NCI-H510A treated with DMSO at 0.1 percent for 48 hours (cell line): ENCODE measurements at places on chromosomes 7 and 10.

DNA sequence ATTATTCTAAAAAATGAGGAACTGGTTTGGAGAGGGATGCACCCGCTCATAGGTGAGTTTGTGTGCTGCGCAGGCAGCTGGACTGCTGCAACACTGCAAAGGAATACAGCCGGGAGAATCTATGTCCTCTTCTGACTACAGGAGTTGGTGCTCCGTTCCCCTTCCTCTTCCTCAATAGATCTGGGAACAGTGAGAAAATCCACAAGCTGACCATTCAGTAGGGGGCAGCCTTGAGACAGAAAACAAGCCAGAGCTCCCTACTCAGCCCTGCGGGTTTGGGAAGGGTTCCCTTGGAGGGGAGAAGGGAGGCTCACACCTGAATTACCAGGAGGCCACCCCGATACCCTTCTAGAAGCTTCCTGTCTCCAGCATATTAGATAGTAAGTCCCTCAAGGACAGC lies 87.3 kb upstream of the FOXI2 start:
- no peak for DNase-seq

DNA sequence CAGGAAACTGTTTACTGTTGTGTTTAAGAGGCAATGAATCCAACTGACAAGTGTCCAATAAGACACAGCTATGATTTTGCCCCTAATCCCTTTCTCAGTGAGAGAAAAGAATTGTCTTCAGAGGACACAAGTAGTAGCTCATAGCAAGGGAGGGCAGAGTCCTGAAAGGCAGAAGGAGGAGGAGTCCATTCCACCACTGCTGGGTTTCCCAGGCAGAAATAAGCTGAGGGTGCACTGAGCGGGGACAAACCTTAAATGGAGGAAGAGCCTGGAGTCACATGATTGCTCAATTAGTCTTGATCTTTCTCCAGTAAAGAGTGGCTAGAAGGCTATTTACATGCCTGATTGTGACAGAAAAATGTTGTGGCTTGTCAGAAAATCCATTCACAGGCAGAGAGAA lies 573.8 kb downstream of the POM121L12 start:
- DNase-seq, result no peak

GRCh38 chr7:100156331-100157068 lies 2.0 kb downstream of the TRAPPC14 start:
- no peak for DNase-seq

DNA sequence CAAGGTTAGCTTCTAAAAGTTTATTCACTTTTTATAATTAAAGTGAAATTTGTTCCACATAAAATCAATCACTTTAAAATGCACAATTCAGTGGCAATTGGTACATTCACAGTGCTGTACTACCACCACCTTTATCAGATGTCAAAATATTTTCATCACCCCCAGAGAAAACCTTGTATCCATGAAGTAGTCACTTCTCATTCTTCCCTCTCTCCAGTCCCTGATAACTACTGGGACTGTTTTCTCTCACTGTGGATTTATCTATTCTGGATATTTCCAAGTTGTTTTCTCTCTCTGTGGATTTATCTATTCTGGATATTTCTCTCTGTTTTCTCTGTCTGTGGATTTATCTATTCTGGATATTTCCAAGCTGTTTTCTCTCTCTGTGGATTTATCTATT lies 435.4 kb upstream of the CNTNAP2 start:
- DNase-seq, result no peak

- peak; percentile 38 for DNase-seq
Measured at GRCh38 chr10:45000752-45001380, at the start of gene ZNF22. Gene ZNF22, plus strand, starts transcription at chr10:45000923. Its CDS starts 2,446 bp downstream, at chr10:45003369.

DNA sequence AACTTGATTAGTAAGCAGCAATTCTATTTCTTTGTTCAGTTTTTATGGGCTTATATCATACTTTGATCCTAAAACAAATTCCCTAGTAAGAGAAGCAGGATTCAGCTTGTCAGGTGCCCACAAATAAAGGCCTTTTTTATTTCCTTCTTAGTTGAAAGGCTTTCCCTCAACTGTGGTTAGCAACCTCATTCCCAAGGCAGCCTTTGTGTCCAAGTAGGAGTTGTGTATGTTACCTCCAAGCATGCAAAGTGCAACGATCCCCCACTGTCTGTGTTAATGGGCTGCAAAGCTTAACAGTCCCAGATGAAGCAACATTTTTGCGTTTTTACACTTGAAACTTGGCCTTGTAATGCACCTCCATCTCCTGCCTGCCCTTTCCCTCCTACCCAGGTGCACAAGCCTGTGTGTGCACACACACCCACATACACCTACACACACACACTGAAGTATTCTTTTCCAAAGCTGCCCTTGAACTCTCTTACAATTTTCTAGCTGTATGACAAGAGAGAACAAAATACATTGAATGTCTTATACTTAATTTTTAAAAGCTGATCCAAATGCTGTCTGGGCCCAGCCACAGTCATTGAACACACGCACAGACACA lies 278.2 kb downstream of the SNX13 start:
- no peak for DNase-seq

GRCh38 chr7:23680414-23681405 lies 711 bp downstream of the FAM221A start:
- DNase-seq, result peak; percentile 54

- DNase-seq, result no peak
Measured at GRCh38 chr7:148894591-148894990, 10.5 kb upstream of the EZH2 start.

DNA sequence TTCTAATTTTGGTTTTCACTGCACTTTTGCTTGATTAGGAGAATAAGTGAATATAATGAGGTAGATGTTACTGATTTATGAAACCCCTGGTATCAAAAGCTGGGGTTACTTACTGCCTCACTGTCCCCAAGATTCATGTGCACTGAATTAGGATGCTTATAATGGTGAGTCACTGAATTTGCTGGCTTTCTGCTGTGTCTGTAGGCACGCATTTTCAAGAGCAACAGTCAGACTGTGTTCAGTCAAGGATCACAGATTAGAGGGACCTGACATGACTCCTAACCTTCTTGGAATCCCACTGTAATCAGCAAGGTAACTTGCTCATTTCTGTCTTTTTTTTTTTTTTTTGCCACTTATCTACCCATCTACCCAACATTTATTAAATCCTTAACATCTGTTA lies 59.7 kb downstream of the GPR85 start:
- DNase-seq, result no peak

GRCh38 chr10:126270111-126270510 lies 118.2 kb downstream of the ADAM12 start:
- no peak for DNase-seq

DNA sequence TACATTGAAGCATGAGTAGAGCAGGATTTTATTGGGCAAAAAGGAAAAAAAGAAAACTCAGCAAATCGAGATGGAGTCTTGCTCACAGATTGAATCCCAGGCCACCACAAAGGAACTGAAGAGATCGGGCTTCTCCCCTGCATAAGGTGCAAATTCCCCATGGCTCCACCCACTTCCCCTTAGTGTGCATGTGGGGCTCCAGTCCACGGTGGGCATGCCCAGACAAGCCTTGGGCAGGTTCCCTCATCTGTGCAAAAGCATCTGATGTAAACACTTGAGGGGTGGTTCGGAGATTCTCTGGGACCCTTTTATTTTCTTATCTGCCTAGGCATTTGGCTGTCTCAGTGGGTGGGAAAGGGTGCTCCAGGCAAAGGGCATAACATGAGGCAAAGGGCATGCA lies 150.7 kb downstream of the CFTR start:
- no peak for DNase-seq

GRCh38 chr10:84493951-84494848 lies 165.8 kb downstream of the CCSER2 start:
- no peak for DNase-seq

DNA sequence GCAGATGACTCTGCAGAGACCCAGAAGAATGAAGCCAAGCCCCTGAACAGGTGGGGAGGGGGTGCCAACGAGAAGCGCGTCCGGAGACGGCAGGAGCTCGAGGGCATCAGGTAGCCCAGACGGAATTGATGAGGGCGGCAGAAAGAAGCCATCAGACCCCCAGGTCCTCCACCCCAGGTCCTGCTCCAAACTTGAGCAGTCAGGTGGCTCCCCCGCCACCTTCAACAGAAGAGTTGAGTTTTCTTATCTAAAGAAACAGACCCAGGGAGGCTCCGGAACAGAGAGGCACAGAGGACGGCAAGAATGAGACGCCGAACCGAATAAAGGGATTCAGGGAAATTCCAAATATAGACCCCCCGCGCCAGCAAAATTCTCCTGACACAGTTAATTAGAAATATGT lies 22.2 kb downstream of the RGS10 start:
- DNase-seq, result no peak

DNA sequence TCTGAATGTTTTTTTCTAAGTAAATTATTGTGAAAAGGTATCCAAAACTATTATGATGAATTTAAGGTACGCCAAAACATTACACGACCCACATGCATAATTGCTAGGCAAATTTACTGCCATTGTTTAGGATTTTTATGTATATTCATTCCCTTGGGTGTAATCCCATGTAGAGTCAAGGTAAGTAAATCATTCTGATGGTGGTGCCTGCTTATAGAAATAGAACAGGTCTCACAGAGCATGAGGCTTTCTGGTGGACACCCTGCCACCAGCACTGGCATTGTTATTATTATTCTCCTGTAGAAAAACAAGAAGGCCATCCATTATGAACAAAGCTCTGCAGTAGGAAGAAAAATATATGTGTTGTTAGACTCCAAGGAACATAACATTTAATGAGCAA lies 111.7 kb upstream of the ZNF804B start:
- no peak for DNase-seq

GRCh38 chr7:2269991-2270460 lies 28.0 kb downstream of the NUDT1 start:
- no peak for DNase-seq

DNA sequence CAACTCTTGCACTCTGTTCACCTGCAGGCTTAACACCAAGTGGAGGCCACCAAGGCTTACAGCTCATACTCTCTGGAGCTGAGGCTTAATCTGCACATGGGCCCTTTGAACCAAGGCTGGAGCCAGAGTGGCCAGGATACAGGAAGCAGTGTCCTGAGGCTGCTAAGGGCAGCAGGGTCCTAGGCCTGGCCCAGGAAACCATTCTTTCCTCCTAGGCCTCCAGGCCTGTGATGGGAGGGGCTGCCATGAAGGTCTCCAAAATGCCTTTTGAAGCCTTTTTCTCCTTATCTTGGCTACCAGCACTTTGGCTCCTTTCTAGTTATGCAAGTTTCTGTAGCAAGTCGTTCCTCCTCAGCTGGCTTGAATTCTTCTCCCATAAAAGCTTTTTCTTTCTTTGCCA lies 68.0 kb upstream of the GNAI1 start:
- DNase-seq, result no peak

GRCh38 chr10:120086066-120086465 lies 193.5 kb downstream of the SEC23IP start:
- DNase-seq, result no peak

DNA sequence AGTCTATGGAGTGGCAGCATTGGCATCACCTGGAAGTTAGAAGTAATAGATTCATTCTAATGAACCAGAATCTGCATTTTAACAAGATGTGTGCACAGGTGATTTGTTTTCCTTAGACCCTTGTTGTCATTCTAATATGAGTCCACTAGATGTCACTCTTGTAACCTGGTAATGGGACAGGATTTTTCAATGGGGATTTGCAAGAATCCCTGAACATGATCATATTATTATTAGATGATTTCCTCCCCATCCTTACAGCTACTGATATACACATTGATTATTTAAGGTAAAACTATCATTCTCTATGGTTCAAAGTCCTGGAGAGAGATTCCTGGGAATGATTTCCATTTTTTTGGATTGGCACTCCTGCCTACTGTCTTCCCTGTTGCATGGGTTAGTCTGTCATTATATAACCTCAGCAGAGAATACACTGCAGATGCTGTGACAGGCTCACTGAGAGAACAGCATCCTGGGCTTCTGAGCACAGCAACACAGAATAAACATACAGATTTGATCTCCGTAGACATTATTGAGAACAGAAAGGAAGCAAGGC lies 194.9 kb downstream of the SUGCT start:
- DNase-seq, result peak; percentile 57

- DNase-seq, result no peak
Measured at GRCh38 chr7:140883378-140883777, 41.4 kb downstream of the BRAF start.

DNA sequence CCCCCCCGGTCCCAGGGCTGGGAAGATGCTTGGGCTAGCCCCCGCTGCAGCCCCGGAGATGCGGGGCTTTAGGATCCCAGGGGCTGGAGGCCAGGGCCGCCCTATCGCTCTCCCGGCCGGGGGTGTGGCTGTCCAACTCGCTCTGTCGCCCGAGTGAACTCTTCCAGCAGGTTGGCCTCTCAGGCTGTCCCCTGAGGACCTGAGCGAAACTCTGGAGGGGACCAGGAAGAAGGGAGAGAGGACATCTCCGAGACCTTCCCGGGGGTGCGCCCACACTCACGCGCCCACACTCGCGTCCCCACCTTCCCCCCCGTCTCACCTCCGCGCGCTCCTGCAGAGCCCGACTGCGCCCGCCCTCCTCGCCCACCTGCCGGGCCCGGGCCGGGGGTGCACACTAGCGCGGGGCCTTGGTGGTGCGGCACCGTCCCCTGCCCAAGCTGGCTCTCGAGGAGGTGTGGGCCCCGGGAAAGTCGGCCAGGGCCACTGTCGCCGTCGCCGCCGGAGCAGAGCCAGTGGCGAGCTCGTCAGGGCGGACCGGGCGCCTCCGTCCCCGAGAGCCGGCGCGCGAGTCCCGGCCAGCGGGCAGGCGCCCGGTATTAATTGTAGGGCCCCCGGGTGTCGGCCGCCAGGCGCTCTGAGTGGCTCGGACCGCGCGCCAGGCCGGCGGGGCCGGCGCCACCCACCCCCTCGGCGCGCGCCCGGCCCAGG lies 101.7 kb upstream of the SVIL start:
- DNase-seq, result no peak

DNA sequence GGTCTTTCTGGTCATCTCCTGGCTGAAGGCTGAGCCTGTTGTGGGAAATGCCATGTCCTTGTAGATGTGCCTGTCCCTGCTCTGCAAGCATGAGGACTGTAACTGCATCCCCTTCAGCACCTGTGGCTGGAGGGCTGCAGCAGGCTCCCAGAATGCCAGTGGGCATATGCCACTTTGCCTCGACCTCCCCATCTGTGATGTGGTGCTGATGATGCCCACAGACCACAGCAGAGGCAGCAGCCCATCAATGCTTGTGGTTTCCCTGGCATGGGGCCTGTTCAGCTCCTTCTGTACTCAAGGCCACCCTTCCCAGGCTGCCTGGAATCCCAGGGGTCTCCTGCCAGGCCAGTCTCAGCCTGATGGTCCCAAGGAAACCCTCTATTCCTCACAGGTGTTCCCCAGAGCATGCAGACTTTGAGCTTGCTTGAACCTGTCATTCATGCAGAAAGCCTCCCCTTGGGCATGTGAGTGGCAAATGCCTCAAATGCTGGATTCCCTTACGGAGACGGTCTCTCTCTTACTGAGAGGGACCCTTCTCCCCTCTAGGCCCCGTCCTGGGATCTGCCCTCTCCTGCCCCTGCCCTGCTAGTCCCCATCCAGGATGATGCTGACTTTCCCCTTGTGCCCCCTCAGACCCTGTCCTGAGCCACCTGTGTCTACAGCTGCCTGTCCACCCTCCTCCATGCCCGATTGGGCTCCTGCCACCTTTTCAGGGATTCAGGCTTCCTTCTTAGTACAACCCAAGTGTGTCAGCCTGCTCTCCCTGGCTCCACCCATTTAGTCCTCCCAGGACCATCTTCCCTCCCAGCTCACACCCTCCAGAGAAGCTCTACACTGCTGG lies 50.9 kb upstream of the ANTXRL start:
- DNase-seq, result no peak
